ENCODE measurements at places on chromosomes 2 and 18. TPM values are rescaled to one million over a fixed set of nuclear protein-coding genes. Genes with fewer than 3 reads are reported as not detected.

The ZNF385B gene
- 5.4 TPM for total RNA-seq

The NRBP1 gene
- 90.0 TPM for total RNA-seq

GRCh38 chr18:22466608-22467395, 49.1 kb upstream of the CTAGE1 start:
- no peak for DNase-seq
- no peak overlapping the region for H3K4me3 ChIP-seq
- H3K36me3 ChIP-seq, result no peaks in the 10 kb centered on the region

GRCh38 chr2:238635647-238636051, 208.9 kb downstream of the ASB1 start:
- H3K4me3 ChIP-seq, result no peak overlapping the region
- H3K27ac ChIP-seq, result no peak overlapping the region
- no peaks in the 10 kb centered on the region for H3K4me1 ChIP-seq
- no peaks in the 10 kb centered on the region for H3K36me3 ChIP-seq
- DNase-seq, result no peak

- H3K4me3 ChIP-seq, result no peak overlapping the region
- H3K36me3 ChIP-seq, result no peaks in the 10 kb centered on the region
- no peaks in the 10 kb centered on the region for H3K27me3 ChIP-seq
- peak; percentile 12 for DNase-seq
Observed at GRCh38 chr2:240797914-240798313, 22.1 kb downstream of the KIF1A start.

- H3K4me3 ChIP-seq, result no peak overlapping the region
- no peak for DNase-seq
- no peaks in the 10 kb centered on the region for H3K27me3 ChIP-seq
- no peaks in the 10 kb centered on the region for H3K36me3 ChIP-seq
Observed at GRCh38 chr2:40341198-40341597, 110.7 kb downstream of the SLC8A1 start.

- no peaks in the 10 kb centered on the region for H3K27me3 ChIP-seq
- DNase-seq, result no peak
- no peaks in the 10 kb centered on the region for H3K36me3 ChIP-seq
- H3K4me3 ChIP-seq, result no peak overlapping the region
- peaks cover 2% of the 10 kb centered on the region for H3K4me1 ChIP-seq
Observed at GRCh38 chr2:228658998-228659397, 477.5 kb upstream of the SPHKAP start.

Measured in ovary (tissue), 10 donors.